ENCODE measurements at places on chromosomes 6 and 20.

DNA sequence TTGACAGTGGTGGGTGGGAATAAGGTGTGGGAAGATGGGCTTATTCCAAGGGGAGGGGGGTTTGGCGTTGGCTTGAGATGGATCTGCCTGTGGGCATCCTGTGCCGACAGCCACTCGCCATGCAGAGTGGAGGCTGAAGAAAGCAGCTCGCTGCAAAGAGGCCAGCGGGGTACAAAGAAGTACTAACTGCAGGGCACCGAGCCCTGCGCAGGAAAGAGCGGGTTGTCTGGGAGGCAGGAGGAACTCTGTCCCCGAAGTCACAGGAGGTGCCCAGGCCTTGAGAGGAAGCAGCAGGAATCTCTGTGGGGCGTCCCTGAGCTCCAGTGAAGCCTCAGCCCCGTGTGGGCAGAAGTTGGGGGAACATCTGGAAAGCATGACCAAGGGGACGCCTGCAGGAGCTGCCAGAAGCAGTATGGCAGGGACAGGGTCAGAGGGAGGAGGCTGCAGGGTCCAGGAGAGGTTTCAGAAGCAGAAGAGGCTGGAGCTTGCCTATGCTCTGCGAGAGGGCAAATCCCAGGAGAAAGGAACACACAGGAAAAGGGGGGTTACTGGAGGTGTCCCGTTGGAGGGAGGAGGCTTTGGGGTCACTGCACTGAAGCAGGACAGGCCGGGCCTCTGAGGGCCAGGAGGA, 77.2 kb downstream of the THBS2 start:
- DNase-seq = no peak

DNA sequence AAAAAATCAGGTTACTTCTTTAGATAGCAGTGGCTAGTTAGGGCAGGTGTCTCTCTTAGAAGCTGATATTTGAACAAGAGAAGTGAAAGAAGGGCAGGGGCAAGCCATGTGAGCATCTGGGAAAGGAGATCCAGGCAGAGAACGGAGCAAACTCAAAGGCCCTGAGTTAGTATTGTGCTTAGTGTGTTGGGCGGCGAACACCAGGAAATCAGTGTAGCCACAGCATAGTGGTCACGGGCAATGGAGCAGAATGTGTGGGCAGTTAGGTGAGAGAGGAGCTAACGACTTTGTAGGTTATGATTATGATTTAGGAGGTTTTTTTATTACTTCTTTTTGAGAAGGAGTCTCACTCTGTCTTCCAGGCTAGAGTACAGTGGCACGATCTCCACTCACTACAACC, 229.3 kb downstream of the TMEM242 start:
- no peak for DNase-seq

DNA sequence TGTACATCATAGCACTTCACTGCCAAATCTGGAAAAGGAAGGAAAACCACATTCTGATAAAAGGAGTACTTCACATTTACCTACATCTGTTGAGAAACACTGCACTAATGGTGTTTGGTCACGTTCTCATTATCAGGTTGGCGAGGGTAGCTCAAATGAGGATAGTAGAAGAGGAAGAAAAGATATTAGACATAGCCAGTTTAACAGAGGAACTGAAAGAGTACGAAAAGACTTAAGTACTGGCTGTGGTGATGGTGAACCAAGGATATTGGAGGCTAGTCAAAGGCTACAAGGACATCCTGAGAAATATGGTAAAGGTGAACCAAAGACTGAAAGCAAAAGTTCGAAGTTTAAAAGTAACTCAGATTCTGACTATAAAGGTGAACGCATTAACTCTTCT, 32.0 kb upstream of the GJA10 start:
- DNase-seq = no peak

GRCh38 chr20:56222945-56223344, 25.6 kb upstream of the MC3R start:
- DNase-seq = no peak

- no peak for DNase-seq
Measured at GRCh38 chr6:134549854-134550253, 231.9 kb upstream of the SGK1 start.

DNA sequence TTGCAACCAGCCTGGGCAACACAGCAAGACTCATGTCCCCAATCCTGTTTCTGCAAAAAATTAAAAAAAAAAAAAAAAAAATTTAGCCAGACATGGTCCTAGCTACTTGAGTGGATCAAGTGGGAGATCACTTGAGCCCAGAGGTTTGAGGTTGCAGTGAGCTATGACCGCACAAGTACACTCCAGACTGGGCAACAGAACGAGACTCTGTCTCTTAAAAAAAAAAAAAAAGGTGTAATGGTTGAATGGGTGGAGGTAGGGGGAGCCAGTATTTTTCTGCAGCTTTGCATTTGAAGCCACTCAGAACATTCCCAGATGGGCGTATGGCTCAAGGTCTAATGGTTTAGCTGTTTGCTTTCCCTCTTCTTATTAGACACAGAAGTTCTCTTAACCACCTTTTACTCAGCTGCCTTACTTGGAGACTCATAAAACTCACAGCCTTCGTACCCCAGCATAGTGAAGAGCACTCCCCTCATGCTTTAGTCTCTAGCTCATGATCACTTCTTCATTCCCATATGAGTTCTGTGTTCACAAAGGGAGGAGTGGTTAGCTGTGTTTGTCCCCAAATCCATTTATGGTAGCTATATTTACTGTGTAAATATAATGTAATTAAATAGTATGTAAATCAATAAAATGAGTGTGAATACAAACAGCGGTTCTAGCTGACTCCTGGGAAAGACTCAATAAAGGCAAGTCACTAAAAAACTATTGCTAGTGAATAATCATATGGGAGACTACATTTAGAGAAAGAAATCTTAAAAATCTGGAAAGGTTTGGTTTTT, 9.0 kb downstream of the FKBP1A start:
- no peak for DNase-seq

- DNase-seq = no peak
Measured at GRCh38 chr6:53925891-53926290, 131.1 kb downstream of the LRRC1 start.

DNA sequence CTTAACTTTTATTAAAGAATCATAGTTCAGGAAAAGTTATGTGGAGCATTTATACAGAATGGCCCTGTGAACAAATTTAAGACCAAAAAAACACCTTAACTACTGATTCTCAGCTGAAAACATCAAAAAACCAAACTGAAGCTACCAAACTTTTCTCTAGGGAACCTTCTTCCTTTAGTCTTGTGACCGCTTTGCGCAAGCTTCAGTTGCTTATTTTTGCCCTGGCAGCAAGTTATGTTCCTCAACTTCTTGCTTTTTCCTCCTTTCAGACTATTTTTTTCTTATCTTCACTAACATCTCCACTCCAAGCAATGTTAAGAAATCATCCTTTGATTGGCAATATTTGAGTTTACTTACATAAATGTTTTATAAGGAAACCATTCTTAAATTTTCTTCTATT, 100.1 kb downstream of the MYB start:
- no peak for DNase-seq

GRCh38 chr20:4949833-4950178, 51.5 kb downstream of the SLC23A2 start:
- no peak for DNase-seq

GRCh38 chr6:155645325-155645724, 189.7 kb upstream of the NOX3 start:
- no peak for DNase-seq

- no peak for DNase-seq
Measured at GRCh38 chr6:16201706-16202105, 36.7 kb upstream of the GMPR start.

DNA sequence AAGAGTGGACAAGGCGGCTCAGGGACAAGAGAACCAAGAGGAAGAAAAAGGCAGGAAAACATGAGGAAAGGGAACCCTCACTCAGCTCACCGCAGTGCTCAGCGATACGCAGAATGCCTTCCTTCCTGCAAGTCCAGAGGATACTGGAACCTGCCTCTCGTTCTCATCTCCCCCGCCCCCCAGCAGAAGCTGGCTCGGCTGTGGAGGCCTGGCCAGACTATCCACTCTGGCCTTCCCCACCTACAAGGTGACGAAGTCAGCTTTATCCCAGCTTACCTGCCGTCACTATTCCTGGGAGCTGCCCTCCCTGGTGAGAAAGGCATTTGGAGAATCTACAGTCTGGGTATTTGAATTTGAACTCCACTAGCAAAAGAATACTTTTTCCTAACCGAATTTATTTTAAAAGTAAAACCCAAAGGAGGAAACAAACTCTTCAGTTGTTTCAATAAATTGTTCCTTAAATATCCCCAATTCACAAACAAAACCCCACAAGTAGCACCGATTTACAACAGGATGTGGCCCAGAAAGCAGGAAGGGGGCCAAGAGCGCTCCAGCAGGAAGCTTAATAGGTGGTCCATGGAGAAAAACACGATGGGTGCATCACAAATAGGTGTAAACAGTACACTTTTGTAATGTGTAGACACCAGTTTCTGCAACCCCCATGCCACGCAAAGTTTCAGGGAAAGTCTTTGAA, 2.1 kb upstream of the DIDO1 start:
- DNase-seq = no peak

DNA sequence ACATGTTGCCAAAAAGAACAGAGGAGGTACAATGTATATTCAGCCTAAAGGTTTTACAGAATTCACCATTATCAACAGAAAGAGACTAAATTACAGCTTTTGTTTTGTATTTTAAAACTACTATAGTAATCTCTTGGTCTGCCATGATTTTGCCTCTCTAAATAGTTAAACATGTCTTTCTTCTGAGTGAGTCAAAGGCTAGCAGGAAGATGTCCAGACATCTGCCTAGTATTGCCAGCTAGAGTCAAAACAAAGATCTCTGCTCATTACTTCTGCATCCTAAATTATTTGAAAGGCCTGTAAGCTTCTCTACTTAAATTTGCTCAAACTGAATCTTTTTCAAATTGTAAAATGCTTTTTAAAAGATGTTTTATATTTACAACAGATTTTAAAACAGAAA, 8.8 kb downstream of the ASF1A start:
- no peak for DNase-seq

DNA sequence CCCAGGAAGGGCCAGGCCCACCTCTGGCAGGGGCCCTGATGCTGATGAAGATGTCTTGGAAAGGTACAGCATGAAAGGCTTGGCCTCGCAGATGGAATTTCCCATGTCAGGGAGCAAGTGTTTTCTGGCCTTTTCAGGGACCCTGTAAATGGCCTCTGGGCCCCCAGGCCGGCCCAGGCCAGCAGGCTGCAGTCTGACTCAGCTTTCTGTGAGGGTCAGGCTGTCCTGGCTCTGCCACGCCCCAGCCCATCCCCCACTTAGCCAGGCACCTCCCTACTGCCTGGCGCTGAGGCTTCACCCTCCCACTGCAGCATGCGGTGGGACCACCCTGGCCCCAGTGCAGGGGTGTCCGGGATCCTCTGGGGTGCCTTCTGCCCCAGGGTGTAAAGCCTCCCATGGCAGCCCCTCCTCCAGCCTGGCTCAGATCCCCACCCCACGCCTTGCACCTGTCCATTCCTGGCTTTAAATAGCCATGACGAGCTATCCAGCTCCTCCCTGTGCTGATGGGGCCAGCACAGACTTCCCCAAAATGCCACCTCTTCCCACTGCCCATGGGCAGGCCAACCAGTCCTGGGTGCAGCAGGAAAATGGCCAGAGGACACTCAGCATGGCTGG, 35.6 kb upstream of the GATA5 start:
- DNase-seq = no peak

GRCh38 chr6:27494987-27495385, 22.1 kb upstream of the ZNF184 start:
- no peak for DNase-seq

- DNase-seq = peak; percentile 62
Measured at GRCh38 chr20:35306931-35307517, 14.8 kb upstream of the FAM83C start.

- DNase-seq = no peak
Measured at GRCh38 chr20:59385480-59385879, 85.1 kb downstream of the EDN3 start.

DNA sequence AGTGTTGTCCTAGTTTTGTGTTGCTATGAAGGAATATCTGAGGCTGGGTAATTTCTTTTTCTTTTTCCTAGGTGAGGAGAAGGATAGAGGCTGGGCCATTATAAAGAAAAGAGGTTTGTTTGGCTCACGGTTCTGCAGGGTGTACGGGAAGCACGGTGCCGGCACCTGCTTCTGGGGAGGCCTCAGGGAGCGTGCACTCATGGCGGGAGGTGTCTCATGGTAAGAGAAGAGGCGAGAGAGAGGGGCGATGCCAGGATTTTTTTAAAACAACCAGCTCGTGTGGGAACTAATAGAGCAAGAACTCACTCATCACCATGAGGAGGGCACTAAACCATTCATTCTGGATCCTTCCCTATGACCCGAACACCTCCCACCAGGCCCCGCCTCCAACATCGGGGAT, 14.2 kb upstream of the NPBWR2 start:
- no peak for DNase-seq

GRCh38 chr20:17023806-17024205, 203.0 kb upstream of the PCSK2 start:
- DNase-seq = peak; percentile 25

DNA sequence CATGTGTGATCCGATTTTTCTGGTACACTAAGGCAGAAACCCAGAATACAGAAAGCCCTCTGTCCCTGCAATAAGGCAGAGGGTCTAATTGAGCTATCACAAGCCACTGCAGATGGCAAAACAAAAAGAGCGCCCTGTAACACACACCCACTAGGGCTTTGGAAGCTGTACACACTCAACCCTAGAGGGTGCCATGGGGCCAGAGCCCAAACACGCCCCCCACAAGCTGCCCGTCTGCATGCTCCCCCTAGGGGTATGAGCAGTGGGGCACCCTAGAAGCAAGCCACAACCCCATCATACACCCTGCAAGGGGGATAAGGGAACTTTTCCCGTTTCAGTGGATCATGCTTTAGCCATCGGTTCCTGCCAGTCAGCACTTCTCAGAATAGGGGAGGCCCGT, 62.2 kb upstream of the PDE10A start:
- DNase-seq = no peak

- no peak for DNase-seq
Measured at GRCh38 chr20:50794181-50794845, 548 bp upstream of the BCAS4 start.

- DNase-seq = peak; percentile 37
Measured at GRCh38 chr6:43773050-43773979, 3.3 kb downstream of the VEGFA start.

DNA sequence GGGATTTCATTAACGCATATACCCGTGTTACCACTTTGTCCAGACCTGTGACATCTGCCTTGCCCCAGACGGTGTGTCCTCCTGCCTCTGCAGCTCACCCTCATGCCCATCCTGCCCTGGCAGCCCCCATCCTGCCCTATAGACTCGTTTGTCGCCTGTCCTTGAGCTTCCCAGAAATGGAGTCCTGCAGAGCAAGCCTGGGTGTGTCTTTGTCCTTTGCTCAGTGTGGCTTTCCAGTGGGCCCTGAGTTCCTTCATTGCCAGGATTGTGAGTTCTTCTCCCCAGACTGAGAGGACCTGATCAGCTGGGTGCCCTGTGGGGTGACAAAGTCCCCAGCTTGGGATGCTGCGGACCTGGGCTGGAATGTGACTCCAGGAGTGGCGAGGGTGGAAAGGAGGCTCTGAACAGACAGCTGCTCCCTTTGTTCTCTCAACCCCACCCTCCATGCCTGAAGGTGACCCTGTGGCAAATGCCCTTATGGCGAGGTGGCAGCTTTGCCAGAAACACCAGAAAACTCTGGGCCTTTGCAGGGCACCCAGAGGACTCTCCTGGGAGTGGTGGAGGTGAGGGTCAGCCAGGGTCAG, 2.4 kb upstream of the CST3 start:
- no peak for DNase-seq

GRCh38 chr20:21522481-21523280, 8.8 kb upstream of the NKX2-2 start:
- DNase-seq = peak; percentile 58

All from nephron progenitor cell (in vitro differentiated cells).